ENCODE measurements at places on chromosomes 2 and 18. TPM values are rescaled to one million over a fixed set of nuclear protein-coding genes. Genes with fewer than 3 reads are reported as not detected.

DNA sequence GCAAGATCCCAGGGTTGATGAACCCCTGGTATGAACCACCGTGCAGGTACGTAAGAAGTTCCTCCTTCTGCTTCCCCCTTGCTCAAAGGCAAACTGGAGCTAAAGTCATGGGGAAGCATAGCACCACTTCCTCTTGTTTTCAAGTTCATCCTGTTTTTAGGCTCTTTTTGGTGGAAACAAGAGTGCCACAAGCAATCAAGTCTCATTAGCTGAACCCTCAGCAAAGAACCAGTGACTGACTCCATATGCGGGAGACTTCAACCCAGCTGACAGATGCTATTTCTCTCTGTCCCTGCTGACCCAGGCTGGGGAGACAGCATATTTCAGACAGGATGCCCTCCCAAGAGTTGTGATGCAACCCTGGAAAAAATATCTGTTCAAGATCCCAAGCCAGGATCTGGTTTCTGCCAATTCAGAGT, 47.7 kb downstream of the BCL2 start:
- no peak for DNase-seq

DNA sequence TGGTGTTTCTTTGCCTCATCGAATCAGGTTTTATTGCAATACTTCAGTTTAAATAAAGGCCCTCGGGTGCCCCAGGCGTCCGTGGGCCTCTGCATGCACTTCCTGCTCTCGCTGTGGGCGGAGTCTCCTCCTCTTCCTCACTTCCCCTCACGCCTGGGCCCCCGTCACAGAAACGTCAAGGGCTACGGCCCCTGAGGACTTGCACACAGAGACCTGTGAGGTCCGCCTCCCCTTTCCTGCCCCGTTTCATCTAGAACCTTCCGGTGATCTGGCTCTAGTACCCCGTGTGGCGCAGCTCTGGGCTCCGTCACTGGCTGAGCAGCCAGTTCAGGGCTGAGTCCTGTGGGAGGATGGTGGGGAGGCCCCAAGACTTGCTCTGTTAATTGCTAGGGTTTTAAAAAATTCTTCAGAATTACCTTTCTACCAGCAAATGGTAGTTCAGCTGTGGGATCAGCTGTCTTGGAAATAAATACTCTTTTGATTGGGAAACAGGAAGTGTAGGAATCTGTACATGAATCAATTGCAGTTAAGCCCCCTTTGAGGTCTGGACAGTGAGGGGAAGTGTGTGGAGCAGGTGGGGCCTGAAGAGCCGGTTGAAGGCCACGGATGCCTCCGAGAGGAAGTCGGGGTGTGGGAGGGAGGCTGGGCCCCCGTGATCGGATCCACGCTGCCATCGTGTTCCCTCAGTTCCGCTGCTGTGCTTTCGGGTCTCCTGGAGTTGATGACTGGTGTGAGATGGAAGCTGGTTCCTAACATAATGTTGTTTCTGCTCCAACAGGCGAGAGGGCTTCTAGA, 10.2 kb downstream of the NFATC1 start:
- no peak for DNase-seq

The POTEI gene
- 0.48 TPM for total RNA-seq

DNA sequence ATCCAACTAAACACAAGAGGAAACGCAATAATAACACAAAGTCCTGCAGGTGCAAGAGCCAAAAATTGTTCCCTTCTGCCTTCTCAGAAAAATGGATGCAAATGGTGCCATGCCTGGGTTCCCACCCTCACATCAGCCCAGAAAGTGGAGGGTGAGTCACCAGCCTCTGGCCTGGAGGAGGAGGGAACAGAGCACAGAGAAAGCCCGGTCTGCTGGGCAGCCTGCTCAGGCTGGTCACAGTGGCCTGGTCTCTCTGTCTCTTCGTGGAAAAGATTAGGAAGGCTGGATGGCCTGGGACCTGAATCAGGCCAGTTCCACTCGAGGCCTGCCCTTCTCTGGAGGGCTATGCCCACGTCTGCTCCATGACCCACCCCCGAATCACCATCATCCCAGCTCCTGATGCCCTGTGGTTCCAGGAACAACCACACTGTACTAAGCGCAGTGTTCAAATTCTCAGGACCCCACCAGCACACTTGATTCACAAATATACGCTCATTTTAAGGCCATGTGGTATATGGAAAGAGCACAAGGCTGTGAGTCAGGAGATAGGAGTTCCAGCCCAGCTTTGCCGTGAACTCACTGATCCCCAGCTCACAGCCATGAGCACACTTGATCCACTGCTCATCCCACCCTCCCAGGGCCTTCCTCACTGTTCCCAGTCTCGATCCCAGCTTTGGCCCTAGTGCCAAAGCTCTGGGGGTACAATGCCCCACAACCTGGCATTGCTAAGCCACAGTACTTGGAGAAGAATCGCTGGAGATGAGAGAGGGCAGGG, 82.1 kb downstream of the ZBTB7C start:
- DNase-seq = no peak

DNA sequence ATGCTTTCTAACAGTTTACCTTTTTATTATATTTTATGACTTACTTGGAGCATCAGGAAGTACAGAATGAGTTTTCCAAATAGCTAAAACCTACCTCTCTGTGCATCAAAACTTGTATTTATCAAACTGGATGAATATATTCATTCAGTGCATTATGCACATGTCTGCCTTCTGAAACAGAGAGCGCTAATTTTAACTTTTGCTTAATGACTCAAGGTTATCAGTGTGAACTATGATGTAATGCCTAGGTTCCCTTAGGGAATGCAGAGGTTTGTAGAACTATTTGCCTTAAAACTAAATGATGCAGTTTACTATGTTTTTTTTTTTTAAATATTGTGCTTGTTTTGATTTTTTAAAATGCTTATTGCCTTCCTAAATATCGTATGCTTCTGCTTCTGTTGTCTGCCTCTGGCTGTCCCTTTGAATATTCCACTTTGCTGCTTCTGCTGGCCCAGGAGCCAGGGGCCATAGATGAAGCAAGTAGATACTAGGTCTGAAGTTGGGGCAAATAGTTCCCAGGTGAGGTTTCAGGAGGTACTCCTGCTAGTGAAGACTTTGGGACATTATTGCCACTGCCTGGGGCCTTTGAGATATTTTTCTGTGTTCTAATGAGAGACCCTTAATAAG, 16.5 kb downstream of the TMEM178A start:
- no peak for DNase-seq

GRCh38 chr2:64311191-64311910, 142.6 kb upstream of the LGALSL start:
- DNase-seq = peak; percentile 14

DNA sequence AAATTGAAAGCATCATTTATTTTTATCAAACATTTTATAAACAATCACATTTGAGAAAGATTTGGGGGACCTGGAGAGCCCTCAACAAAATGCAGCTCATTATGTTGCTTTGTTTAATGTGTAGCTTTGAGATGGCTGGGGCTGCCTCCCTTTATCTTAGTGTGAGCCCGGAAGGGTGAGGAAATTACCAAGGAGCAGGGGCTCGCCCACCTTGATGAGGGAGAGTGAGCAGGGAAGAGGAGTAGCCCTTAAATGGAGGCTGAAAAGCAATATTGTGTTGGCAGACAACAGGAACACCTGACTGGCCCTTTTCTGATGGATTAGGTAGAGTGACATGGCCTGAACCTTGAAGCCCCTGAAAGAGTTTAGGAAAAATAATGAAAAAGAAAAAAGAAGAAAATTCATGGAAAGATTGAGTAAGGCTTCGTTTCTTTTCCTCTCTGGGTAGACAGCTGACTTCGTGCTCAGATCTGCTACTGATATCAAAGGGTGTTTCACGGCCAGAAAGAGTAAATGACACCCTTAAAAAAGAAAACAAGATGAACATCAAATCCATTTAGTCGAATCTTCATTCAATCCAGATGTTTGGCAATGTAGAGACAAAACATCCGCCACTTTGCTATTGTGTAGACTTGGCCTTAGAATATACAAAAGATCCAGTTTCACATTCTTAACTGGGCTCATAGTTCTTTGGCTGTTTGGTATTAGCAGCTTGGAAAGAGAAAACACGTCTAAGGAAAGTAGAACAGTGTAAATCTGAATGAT, 206.5 kb upstream of the TCF4 start:
- DNase-seq = no peak

DNA sequence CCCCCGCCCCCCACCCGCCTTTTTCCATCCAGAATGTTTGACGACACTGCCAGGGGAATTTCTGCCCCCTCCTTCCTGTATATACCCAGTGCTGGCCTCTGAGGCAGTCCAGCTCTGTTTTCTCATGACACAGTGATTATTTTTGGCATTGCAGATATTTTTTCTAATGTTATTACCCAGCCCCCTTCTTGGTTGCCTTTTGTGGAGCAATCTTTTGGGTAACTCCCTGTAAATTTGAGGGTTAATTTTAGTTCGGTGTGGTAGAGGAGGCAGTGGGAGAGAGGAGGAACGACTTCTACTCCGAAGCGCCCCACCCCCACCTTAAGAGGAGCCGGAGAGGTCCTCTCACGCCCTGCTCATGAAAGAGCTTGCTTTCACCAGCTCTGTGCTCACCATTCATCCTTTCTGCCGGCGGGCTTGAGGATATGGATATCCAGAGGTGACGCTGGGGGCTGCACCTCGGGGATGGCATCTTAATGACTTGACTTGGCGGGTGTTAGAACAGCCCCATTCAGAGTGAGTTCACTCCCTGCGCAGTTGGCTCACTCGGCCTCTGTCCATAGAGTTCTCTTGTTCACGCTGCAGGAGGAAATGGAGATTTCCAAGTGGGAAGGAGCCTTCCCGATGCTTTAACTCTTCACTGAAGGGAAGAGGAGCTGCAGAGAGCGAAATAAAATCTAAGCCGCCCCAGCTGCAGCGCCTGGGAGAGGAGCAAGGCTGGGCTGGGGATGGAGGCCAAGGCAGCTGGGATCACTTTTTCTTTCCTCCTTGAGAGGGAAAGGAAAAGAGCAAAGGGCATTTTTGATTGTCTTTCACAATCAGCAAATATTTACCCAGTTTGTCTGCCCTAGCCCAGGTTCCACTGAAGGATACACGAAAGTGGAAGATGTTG, 38.4 kb downstream of the EPAS1 start:
- DNase-seq = no peak

DNA sequence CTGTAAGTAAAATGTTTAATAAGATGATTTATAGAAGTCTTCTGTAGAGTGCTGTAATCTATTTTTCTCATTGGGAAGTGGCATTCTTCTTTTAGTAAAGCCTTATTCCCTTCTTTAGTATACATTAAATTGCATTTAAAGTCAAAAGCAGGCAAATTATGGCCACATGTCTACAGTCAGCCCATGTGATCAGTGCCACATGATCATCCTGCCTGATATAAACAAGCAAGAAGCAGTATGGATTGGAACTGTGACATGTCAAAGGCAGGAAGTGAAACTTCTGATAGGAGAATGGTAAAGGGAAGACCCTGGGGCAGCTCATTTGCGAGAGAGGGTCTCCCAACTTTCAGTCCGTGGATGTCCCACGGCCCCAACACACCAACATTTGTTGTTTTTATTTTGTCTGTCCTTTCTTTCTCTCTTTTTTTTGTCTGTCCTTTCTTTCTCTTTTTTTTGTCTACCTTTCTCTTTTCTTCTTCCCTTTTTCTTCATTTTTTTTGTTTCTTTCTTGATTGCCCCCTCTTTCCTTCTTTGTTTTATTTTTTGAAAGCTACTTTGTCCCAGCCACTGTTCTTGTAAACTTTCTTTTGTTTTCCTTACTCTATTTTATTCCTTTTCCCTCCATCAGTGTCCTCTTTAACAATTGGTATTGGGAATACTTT, 154.9 kb downstream of the DTNA start:
- no peak for DNase-seq

DNA sequence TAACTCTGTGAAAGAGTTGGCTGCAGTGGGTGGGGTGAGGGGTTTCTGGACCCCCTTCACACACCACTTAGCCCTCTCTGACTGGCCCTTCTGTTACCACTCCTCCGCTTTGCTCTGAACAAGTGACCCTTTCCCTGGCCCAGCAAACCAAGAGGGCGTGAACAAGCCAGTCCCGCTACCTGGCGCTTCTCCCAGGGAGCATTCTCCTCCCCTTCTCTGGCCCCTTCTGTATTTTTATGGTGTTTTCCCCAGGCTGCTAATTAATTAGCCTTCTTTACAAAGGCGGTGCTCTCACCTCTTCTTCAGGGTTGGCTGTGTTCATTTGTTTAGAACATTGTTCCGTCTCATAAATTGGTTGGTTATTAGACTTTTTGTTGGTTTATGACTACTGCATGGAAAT, 180.1 kb downstream of the MGAT5 start:
- no peak for DNase-seq

- peak; percentile 86 for DNase-seq
Measured at GRCh38 chr2:69926849-69927515, 12.1 kb downstream of the MXD1 start.

The GPR45 gene
- total RNA-seq = not detected

DNA sequence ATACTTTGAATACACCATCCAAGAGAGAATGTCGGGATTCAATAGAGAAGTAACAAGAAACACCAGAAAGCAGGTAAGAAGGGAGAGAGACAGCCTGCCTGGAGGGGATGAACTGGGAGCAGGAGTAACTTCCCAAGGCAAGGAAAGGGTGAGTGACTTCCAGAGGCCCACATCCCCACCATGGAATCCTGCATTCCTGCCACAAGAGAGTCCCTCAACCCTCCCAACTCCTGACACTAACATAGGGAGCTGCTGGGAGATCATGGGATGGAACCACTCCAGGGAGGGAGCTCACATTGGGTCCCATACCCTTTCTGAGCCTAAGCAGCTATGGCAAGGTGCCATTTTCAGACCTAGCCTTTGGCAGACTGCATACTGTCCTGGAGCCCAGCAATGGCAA, 5.5 kb upstream of the TMEM163 start:
- DNase-seq = no peak

DNA sequence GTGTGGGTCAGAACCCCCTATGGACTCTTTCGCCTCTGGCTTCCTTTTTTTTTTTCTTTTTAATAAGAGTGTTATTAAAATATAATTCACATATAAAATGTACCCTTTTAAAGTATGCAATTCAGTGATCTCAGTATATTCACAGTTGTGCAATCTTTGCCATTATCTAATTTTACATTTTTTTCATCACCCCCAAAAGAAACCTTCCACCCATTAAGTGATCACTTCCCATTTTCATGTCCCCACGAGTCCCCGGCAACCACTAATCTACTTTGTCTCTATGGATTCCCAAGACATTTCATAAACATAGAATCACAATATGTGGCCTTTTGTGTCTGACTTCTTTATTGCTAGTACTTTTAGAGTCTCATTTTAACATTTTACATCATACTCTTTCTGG, 38.7 kb upstream of the ANXA4 start:
- DNase-seq = no peak

- DNase-seq = no peak
Measured at GRCh38 chr18:45628979-45629958, 14.0 kb downstream of the SLC14A2 start.

- no peak for DNase-seq
Measured at GRCh38 chr2:223586261-223586660, 15.9 kb downstream of the SCG2 start.

The TEX44 gene
- not detected for total RNA-seq

The MDH1B gene
- total RNA-seq = 0.86 TPM

The SPC25 gene
- total RNA-seq = 26.5 TPM

The OTOS gene
- total RNA-seq = not detected

- DNase-seq = no peak
Measured at GRCh38 chr2:157487747-157488146, 43.9 kb upstream of the CYTIP start.
